ENCODE measurements at places on chromosomes 12 and 14.

GRCh38 chr14:55353686-55354467 is 57.8 kb downstream of the ATG14 start:
- DNase-seq, result no peak

DNA sequence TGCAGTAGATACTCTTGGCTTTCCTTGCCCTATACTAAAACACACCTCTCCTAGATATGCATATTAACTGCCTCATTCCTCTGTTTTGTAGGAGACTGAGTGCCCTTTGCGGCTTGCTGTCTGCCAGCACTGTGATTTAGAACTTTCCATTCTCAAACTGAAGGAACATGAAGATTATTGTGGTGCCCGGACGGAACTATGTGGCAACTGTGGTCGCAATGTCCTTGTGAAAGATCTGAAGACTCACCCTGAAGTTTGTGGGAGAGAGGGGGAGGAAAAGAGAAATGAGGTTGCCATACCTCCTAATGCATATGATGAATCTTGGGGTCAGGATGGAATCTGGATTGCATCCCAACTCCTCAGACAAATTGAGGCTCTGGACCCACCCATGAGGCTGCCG is 15.4 kb downstream of the TRAFD1 start:
- no peak for DNase-seq

DNA sequence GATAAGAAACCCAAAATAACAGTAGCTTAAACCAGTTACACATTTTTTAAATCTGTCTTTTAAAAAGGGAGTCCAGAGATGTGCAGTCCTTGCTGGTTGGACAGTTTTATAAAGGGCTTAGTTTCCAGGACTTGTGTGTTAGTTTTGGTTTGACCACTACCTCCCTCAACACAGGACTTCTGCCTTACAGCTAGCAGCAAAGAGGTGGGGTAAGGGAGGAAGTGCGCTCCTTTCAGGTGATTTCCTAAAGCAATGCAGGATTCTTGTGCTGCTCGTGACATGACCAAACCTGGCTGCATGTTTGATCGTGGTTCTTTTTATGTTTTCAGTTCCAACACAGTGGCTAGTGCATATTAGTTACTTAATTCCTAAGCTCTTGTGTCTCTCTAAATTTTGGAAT is 266.2 kb downstream of the TMTC2 start:
- DNase-seq, result no peak

- no peak for DNase-seq
Observed at GRCh38 chr14:91956616-91957015, 9.1 kb upstream of the FBLN5 start.

DNA sequence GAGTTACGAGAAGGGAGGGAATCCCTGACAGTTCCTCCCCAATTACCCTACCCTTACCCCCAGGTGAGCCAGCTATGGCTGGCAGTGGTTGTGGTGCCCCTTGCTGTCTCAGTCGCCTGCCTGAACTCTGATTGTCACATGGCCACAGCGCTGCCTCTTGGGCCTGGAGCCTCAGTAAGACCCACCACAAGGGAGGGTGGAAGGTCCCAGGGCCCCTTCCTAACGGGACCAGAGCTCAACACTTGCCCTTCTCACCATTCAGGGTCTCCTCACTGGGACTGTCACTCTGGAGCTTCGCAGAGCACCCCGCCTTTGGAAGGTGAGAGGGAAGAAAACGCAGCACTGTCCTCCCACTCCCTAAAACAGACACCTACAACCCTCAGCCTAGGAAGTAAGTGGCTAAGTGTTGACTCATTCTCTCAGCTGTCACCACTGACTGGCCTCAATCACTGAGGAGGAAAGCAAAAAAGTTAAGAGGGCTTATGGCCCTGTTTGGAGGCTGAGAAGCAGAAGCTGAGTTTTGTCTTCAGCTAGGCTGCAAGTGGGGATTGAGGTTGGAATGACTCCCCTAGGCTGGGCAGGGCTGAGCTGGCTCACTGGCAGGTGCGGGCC is 1.0 kb downstream of the TMEM253 start:
- no peak for DNase-seq

DNA sequence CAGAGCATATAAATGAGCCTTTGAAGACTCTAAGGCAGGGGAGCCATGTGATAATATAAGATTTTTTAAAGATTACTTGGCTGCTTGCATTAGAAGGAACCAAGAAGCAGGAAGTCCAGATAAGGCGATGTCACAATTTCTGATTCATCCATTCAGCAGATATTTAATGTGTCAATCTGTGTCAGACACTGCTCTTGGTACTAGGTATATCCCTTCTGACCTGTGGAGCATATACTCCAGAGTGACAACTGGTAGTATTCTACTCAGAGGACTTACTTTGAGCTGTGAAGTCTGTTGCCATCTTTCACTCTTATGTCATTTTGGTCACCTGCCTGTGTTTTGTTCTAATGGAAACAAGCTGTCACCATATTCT is 10.7 kb downstream of the EID3 start:
- DNase-seq, result no peak

GRCh38 chr12:103783744-103784664 is 57.0 kb downstream of the NT5DC3 start:
- no peak for DNase-seq

- no peak for DNase-seq
Observed at GRCh38 chr12:124721501-124722162, 142.0 kb downstream of the SCARB1 start.

DNA sequence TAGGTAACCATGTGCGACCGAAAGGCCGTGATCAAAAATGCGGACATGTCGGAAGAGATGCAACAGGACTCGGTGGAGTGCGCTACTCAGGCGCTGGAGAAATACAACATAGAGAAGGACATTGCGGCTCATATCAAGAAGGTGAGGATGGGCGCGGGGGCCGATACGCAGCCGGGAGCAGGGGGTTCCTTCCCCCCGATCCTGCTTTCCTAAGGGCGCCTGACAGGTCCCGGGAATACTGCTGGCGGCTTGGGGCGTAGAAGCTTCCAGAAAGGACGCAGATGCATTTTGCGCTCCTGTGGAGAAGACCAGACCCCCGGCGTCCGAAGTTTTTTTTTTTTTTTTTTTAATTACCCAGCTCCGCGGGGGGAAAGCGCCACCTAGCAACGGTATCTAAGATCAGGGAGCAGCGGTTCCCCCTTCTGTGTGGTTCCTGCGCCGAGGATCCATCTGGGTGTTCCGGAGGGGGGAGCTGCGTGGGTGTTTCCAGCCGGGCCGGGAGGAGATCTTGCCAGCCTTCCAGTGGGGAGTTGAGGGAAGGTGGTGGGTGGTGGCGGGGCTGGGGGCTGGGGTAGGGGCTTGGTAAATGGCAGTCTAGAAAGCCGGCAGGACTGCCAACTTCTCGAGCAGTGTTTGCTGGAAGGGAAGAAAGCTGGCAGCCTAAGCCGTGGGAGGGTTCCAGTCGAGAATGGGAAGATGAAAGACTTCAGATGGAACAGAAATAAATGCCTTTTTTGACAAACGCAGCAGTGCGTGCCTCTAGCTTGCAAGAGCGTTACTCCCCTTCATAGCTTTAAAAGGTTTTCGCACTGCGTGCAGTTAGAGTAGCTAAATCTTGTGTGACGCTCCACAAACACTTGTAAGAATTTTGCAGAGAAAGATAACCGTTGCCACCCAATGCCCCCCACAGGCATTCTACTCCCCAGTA is 764 bp downstream of the DYNLL1 start:
- DNase-seq, result peak; percentile 57

DNA sequence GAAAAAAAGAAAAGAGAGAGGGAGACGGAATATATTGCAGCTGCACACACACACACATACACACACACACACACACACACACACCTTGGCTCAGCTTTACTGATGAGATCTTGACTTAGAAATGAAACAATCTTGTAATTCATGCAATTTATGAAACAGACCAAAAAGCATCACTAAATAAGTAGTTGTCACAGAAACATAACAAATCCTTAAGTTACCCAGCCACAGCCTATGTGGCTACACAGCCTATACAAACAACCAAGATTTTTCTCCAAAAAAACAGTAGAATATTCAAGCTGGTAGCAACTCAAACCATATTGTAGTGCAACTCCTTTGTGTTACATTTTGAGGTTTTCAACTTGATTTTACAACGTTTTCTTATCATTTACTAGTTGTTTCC is 37.9 kb upstream of the GNG2 start:
- DNase-seq, result peak; percentile 35

GRCh38 chr14:50688875-50689274 is 20.8 kb upstream of the SAV1 start:
- no peak for DNase-seq

DNA sequence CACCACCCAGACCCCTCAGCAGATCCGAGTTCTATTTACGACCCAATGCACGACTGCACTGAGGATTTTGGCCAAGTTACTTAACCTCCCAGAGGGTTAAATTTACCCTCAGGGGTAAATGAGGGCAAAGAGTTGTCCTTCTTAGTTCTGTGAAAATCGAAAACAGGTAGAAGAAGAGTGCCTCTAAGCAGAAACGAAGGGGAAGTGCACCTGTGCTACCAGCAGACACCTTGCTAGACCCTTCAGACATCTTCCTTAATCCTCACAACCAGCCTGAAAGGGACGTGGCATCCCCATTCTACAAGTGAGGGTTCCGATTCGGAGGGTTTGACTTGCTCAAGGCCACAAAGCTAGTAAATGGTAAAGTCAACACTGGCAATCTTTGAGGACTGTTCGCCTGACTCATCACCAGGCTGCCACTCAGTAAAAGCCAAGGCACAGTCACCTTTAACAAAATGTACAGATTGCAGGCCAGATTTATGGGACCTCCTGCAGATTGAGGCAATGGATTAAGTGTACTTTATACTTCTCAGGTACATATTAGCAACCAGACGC is 1.6 kb downstream of the GSG1 start:
- peak; percentile 36 for DNase-seq

DNA sequence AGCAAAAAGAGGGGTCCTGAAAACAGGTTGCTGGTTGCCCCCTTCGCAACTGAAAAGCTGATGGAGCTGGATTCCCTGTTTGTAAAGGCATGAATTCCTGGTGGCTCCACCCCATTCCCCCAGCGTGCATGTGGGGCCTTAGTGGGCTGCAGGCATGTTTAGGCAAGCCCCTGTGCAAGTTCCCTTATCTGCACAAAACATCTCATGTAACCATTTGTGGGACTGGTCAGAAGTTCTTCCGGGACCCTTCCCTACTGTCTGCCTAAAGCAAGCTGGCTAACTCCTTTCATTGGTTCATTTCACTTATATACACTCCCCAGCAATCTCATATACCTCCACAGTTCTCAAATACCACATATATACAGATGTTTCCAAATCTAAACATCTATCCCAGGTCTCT is 24.0 kb upstream of the HIGD1C start:
- DNase-seq, result peak; percentile 13

Measured in fibroblast of lung (primary cell).